ENCODE measurements at places on chromosomes 4 and X.

DNA sequence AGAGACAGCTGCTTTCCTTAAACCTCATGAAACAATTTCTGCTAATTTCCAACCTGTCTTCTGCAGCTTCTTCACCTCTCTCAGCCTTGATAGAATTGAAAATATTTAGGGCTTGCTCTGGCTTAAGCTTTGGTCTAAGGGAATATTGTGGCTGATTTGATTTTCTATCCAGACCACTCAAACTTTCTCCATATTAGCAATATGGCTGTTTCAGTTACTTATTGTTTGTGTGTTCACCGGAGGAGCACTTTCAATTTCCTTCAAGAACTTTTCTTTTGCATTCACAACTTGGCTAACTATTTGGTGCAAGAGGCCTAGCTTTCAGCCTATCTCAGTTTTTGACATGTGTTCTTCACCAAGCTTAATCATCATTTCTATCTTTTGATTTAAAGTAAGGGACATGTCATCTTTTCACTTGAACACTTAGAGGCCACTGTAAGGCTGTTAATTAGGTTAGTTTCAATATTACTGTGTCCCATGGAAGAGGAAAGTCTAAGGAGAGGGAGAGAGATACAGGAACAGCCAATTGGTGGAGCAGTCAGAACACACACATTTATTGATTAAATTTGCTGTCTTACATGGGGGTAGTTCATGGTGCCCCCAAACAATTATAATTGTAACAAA lies 213.2 kb downstream of the RASL11B start:
- no peak for DNase-seq

DNA sequence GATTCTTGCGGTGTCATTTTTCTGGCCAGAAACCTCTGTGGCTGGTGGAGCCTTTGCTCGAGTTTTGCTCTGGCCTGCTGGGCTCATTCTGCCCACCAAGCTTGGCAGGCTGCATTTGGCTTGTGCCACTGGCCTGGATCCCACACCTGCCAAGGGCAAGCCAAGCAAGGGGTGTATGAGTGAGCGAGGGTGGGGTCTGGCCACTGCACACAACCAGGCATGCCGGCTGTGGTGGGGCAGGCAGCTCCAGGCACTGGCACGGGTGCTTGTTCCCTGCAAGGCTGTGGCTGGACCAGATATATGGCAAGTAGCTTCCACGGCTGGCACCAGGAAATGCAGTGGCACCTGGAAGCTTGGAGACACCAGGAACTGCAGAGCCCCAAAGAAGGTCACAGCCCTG lies 68.6 kb upstream of the PPP3CA start:
- DNase-seq = no peak

GRCh38 chr4:11106759-11107158 lies 321.9 kb downstream of the HS3ST1 start:
- DNase-seq = no peak

DNA sequence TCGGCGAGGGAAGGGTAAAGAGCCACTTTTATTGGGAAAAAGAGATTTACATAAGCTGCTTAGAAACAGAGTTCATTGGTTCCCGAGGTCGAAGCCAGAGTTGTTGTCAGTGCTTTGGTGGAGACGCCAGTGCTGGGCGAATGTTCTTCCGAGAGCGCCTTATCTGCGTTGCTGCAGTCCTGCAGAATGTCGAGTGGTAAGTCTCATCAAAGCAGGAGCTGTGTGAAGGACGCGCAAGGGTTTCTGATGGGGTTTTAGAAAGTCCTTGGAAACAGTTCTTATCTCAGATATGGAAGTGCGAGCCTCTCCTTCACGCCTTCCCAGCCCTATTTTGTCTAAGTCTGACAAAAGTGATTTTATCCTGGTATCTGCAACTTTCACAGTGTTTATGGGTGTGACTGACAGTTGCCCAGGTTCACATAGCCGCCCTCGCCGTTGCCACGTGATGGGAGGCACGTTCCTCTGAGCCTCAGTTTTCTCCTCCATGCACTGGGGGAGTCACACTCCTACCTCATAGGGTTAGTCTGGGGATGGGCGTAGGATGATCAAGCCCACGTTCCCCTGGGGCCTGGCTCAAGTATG lies 47.3 kb upstream of the NSG1 start:
- DNase-seq = no peak

GRCh38 chr4:30716681-30717207 lies 3.4 kb upstream of the PCDH7 start:
- DNase-seq = no peak

DNA sequence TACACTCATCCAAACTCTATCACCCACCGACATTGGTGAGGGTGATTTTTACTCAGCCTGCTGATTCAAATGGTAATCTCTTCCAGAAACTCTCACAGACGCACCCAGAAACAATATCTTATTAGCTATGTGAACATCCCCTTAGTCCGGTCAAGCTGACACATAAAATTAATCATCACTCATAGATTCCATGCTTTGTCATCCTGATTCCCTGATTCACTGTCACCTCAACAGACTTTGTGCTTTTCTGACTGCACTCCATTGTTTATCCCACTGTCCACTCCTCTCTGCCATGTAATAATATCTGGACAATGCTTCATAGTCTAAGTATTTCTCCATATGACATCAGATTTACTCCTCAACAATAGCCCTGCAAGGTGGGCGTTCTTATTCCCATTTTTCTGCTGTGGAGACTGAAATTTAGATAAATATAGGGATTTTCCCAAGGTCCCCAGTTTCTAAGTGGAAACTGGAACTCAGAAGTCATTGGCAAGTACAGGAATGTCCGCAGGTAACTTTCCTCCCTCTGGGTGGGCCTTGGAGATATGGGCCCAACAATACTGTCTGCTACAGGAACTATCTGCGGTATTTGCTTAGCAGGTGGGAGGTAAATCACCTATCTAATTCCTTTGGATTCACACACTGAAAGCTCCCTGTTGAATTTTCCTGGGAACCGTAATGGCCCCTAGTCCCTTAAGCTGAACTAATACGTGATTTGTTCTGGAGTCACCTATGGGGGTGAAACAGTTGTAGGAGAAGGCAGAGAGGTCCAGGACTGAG lies 228.6 kb upstream of the BCOR start:
- no peak for DNase-seq

DNA sequence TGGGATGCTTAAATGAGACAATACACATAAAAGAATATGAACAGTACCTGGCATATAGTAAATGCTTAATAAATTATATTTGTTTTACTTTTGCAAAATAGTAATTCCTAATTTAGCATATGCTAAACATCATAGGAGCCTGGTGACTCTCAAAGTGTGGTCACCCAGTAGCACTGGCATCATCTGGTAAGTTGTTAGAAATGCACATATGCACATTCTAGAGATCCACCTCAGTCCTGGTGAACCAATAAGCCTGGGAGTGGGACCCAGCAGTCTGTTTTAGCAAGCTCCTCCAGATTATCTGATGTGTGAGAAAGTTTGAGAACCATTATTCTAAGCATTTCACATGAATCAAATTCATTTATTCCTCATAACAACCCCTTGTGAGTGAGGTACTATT lies 830.4 kb downstream of the RPA4 start:
- no peak for DNase-seq

DNA sequence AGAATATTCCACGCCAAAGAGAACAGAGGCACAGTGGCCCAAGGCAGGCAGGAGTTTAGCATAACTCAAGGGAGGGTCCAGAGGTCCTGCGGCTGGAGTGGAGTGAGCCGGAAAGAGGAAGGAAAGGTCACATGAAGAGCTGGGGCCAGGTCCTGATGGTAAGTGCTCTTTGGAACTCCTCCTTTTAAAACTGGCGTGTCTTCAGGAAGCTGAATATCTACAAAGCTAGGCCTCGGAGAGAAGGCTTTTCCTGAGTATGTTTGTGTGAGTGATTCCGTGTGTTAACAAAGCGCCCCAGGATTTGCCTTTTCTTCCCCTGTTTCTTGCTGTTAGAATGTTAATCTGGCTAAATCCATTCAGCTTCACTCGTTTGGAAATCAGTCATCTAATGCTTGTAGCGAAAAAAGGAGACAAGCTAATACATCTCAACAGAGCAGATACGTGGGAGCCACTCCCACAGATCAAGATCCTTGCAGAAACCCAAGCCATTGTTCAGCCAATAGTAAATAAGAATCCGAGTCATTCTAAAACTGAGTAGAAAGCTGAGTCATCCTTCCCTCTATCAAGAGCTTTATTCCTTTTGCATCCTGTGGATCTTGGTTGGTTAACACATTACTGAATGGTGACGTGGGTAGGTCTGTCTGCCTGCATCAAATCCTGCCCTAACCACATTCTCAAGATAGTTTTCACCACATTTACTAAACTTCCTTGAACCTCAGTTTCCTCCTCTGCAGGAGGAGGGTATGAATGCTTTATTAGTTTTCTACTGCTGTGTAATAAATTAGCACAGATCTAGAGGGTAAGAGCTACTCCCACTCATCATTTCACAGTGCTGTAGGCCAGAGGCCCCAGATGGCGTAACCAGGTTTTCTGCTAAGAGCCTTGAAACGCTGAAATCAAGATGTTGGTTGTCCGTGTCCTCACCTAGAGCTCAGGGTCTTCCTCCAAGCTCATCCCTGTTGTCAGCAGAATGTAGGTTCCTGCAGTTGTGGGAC lies 43.2 kb upstream of the RBM47 start:
- peak; percentile 43 for DNase-seq

DNA sequence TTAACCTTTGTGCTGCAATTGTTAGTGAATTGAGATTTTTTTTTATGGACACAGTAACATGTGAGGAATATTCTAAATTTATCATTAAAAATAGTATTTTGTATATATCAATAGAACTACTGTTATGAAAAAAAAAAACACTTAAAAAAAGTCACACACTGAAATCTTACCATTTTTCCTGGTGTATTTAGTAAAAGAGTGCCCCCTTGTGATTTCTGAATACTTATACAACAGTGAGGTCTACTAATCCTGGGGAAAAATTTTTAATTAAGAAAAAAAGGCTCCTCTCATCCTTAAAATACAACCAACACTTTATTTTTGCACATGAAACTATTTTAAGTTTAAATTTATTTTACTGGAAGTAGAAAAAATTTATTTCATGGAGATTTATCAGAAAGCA lies 56.4 kb upstream of the SPOCK3 start:
- DNase-seq = peak; percentile 7

- DNase-seq = no peak
Observed at GRCh38 chr4:152594978-152595925, 59.4 kb upstream of the FBXW7 start.

DNA sequence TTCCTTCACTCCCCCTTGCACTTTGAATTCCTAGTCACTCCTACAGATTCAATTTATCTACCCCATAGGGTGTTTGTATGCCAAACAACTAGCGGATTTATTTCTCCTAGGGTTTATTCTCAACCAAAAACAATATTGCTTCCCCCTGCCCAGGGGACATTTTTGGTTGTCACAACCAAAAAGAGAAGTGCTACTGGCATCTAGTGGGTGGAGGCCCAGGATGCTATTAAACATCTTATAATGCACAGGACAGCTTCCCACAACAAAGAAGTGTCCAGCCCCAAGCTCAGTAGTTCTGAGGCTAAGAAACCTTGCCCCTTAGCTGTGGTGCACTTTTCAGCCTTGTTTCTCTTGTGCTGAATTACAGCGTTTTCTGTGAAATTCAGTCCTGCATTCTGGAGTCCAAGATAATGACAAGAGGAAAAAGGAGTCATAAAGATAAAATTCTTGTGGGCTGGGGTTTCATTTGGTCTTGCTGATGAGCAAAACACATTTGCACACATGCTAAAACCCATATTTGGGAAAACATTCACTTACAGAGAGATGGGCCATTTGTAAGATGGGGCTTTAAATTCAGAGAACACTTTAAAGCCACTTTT lies 11.2 kb upstream of the SYTL4 start:
- no peak for DNase-seq

DNA sequence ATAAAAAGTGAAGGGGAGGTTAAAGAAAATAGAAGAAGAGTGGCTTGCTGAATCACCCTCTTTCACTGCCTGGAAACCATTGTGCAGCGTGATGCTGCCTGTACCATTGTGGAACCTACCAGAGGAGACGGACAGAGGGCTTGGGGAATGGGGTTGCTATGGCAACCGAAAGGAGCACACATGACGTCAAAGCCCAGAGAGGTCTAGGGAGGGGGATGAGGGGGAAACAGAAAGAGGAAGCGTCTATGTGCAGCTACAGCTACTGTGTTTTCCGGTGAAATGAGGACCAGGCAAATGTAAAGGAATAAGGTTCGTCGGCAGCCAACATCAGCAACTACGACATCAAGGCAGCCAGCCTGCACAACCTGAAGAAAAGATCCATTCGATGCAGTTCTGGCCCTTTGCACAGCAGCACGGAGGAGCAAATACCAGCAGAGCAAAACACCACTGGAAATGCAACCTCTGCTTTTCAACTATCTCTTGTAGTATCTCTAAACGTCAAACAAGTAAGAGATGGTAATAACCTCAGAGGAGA lies at the start of gene MAPK10:
Gene MAPK10 (minus strand): TSS at position 110 of the 535 bp plus-strand sequence.
- peak; percentile 54 for DNase-seq

GRCh38 chrX:18173494-18174180 lies 47.0 kb downstream of the BEND2 start:
- DNase-seq = no peak

- DNase-seq = no peak
Observed at GRCh38 chrX:24513416-24513815, 48.3 kb downstream of the PDK3 start.

DNA sequence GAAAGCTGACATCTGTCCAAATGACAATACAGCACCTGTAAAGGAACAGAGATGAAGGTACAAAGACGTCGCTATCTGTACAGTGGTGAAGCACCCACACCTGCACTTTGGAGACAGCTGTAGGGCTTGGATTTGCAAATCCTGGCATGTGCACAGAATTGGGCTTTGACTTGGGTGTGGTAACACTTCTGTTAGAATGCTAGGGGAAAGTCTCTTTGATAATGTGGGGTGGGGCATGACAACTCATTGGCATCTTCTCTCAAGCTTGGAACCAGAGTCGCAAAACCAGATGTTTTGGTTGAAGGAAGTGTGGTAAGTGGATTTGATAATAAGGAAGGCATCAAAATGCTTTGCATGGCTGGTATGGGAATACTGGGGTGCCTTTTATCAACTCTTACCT lies 55.5 kb downstream of the VCX3B start:
- DNase-seq = no peak

DNA sequence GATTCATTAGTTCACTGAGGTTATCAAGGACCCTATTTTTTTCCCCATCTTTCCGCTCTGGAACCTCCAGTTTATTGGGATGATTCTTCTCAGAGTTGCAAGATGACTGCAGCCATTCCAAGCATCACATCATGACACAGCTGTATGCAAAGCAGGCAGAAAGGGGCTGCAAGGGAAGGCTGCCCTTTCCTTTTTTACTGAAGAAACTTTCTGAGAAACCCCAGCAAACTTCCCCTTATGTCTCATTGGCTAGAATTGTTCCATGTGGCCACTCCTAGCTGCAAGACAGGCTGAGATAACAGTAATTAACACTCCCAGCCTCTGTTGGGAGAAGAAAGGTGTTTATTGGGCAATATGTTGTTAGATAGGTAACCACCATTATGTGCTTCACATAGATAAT lies 102.6 kb downstream of the SATL1 start:
- no peak for DNase-seq

GRCh38 chrX:44332437-44332836 lies 11.0 kb downstream of the EFHC2 start:
- peak; percentile 16 for DNase-seq

GRCh38 chr4:183919141-183919540 lies 14.0 kb downstream of the STOX2 start:
- DNase-seq = no peak

Measured in H7 (cell line).